ENCODE measurements at places on chromosomes 2 and 18. TPM values are rescaled to one million over a fixed set of nuclear protein-coding genes. Genes with fewer than 3 reads are reported as not detected.

ERICH2 gene
- 0.94 TPM for total RNA-seq

DSG4 gene
- total RNA-seq: not detected

ATG16L1 gene
- 17.9 TPM for total RNA-seq

NAT8 gene
- not detected for total RNA-seq

SERPINB10 gene
- not detected for total RNA-seq

ZNF236 gene
- total RNA-seq: 11.7 TPM

TBC1D8 gene
- total RNA-seq: 51.4 TPM

NFATC1 gene
- 19.8 TPM for total RNA-seq

Measured in Right ventricle myocardium superior (tissue), 1 donor.